ENCODE measurements at places on chromosomes 7 and 10. TPM values are rescaled to one million over a fixed set of nuclear protein-coding genes. Genes with fewer than 3 reads are reported as not detected.

Gene OR2A1
- not detected for total RNA-seq

Gene ZCWPW1
- total RNA-seq, result 0.94 TPM

Gene ABCB4
- 0.27 TPM for total RNA-seq

Gene DNAJC9
- 101 TPM for total RNA-seq

Gene CDK14
- 0.18 TPM for total RNA-seq

Gene SPDYE9
- total RNA-seq, result not detected

Gene MSMB
- not detected for total RNA-seq

Gene LRMDA
- not detected for total RNA-seq

Gene PTPRN2
- 0.09 TPM for total RNA-seq

Gene TMEM236
- total RNA-seq, result 0.04 TPM

Gene FOXP2
- total RNA-seq, result not detected

Gene ATP5F1C
- 409 TPM for total RNA-seq

Gene POLD2
- total RNA-seq, result 259 TPM

Gene NOD1
- total RNA-seq, result 7.1 TPM

Gene CNTNAP2
- total RNA-seq, result 0.62 TPM

Gene ASAH2
- total RNA-seq, result 11.8 TPM

Gene FXYD4
- not detected for total RNA-seq

Gene NKX1-2
- total RNA-seq, result 0.04 TPM

Gene ATG9B
- 2.2 TPM for total RNA-seq

Gene AKR1B15
- total RNA-seq, result not detected

Gene COA1
- 137 TPM for total RNA-seq

Gene PLEKHA8
- total RNA-seq, result 16.3 TPM

Gene CALY
- total RNA-seq, result not detected

Gene PNPLA8
- 12.8 TPM for total RNA-seq

Gene STEAP1B
- 22.0 TPM for total RNA-seq

Gene EPHA1
- 0.25 TPM for total RNA-seq

Gene MACC1
- 20.4 TPM for total RNA-seq

Gene SPDYE2B
- total RNA-seq, result not detected

Gene FKBP6
- total RNA-seq, result not detected

Gene TMEM270
- not detected for total RNA-seq

Gene NUTM2E
- total RNA-seq, result 0.20 TPM

Gene RASA4B
- total RNA-seq, result 2.9 TPM

Gene AGBL3
- 2.1 TPM for total RNA-seq

Gene GPER1
- total RNA-seq, result not detected

Gene BMPER
- not detected for total RNA-seq

Gene MYL10
- not detected for total RNA-seq

Gene SFTPD
- 0.29 TPM for total RNA-seq

Gene CHRM2
- not detected for total RNA-seq

Gene SEPTIN14
- total RNA-seq, result 0.04 TPM

Gene ZKSCAN1
- total RNA-seq, result 43.0 TPM

Gene SEMA3E
- 0.04 TPM for total RNA-seq

Gene FAM24B
- total RNA-seq, result 5.9 TPM

Gene NUTM2A
- 1.6 TPM for total RNA-seq

Gene GHRHR
- total RNA-seq, result not detected

Gene BTBD16
- total RNA-seq, result not detected

Gene RAB19
- total RNA-seq, result 0.31 TPM

Gene FKBP9
- 27.2 TPM for total RNA-seq
